ENCODE measurements at places on chromosomes 1 and 21.

DNA sequence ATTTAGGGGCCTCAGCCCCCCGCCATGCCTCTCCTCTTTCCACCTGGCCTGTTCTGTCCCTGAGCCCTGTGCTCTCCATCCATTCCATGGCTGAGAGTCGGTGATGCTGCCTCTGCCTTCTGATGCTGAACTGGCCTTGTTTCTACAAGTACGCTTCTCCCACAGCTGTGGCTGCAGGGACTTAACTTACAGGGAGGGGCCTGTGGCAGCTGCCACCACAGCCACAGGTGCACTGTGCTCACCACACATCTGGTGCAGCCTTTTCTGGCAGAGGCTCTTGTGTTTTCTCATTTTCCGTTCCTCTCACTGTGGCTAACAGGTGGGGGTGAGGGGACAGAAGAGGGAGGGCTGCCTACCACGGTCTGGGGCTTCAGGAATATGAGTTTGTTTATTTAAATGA lies 4.2 kb downstream of the FMO1 start:
- DNase-seq = no peak

GRCh38 chr1:87926921-87927320 lies 598.2 kb downstream of the LMO4 start:
- DNase-seq = no peak

GRCh38 chr21:36915696-36916245 lies 50.7 kb downstream of the HLCS start:
- DNase-seq = no peak

DNA sequence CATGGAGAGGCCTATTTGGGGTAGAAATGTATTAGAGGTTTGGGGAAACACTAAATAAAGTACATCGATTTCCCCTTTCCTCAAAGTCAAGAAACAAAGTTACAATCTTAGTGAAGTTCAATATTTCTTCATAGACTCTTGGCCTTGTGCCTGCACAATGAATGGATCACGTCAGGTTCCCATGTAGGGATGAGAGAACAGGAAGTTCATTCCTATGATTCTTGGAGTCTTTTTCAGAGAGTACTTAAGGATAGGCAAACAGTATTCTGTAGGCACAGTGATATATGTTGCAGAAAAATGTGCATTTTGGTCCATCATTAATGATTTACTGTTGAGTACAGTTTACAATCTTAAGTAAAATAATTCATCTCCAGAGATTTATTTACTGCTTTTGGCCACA lies 275.5 kb downstream of the RGS7 start:
- DNase-seq = no peak

GRCh38 chr1:30335389-30335996 lies 387.9 kb downstream of the MATN1 start:
- no peak for DNase-seq

DNA sequence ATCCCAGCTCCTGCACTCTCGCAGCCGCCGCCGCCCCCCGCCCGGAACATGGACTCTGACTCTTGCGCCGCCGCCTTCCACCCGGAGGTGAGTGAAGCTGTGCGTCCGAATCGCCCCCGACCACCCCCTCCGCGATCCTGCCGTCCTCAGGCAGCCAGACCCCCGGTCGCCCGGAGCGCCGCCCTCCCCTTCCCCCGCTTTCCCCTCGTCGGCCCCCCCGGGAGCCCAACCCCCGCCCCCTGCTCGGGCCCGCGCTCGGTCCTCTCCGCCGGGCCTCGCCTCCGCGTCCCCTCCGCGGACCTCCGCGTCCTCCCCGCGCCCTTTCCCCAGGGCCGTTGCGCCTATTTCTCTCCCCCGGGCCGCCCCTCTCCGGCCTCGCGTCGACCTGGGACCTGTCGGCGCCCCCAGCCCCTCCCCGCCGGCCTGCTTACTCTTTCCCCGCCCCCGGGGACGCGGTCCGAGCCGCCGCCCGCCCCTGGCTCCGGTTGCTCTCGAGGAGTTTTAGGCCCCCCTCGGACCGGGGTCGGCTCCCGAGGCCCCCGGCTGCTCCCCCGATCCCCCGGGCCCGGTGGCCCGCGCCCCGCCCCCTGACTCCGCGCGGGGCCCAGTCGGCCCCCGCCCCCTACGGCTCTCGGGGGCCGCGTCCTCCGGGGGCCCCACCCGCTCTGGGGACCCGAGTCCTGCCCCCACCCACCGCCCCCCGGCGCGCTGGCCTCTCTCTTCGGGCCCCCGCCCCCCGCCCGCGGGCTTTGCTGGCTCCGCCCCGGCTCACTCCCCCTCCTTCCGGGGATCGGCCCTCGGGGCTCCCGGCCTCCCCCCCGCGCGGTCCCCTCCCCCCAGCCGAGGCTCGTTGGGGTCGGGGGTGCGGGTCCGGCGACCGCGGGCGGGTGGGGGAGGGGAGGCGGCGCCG lies 743 bp downstream of the PHF13 start:
- peak; percentile 66 for DNase-seq

DNA sequence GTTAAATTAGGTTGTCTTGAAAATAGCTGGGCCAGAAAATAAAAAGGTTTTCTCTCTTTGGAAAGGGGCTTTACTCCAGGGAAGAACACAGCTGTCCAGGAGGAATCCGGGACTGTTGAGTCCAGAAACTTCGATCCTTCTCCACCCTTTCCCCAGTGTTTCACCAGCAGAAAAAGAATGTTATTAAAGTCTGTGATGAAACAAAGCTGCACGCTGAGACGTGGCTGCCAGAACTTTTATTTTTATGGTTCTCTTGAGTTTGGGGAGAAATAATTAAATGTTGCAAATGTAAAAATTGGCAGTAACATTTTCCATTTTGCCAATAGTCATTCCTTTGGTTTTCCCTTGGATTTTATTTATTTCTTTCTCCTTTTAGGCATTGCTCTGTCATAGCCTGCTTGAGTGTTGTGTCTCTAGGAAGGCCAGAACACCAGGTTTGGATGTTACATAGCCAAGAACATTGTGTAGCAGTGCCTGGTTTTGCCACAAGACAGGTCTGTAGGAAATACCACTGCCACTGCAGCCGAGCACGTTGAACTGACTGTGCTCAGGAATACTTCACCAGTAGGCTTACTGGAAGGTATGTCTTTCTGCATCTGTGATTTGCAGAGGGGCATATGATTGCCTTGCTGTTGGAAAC lies 87.4 kb downstream of the ROR1 start:
- DNase-seq = no peak

Data from stimulated activated naive CD4-positive, alpha-beta T cell (primary cell).